ENCODE measurements at places on chromosomes 7 and 10. TPM values are rescaled to one million over a fixed set of nuclear protein-coding genes. Genes with fewer than 3 reads are reported as not detected.

GRCh38 chr7:148535217-148535616, 55.3 kb upstream of the C7orf33 start:
- DNase-seq, result peak; percentile 44

- no peak for DNase-seq
These were observed 260.8 kb downstream of the DNAJB6 start for GRCh38 chr7:157597562-157597961.

Gene IGFBP3
- 76.0 TPM for polyA plus RNA-seq

Gene OPN1SW
- polyA plus RNA-seq, result 1.4 TPM

DNA sequence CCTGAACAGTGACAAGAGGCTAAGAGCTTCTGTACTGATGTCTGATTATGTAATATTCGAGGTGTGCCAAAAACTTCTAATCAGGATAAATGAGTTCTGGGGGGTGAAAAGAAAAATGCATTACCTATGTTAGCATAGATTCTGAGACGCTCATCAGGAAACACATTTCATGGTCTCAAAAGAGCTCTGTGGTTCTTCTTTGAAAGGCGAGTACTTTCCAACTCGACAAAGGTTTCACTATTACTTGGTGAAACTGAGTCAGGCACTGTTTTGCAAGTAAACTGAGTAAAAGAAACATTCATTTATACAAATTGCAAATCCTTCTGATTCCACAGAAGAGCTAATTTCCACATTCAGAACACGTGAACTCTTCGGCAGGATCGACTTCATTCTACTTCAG, 523.2 kb downstream of the GATA3 start:
- DNase-seq, result no peak

Gene MYO3A
- polyA plus RNA-seq, result 7.0 TPM

Gene ANKRD22
- polyA plus RNA-seq, result 0.22 TPM

Gene TYSND1
- 11.9 TPM for polyA plus RNA-seq

DNA sequence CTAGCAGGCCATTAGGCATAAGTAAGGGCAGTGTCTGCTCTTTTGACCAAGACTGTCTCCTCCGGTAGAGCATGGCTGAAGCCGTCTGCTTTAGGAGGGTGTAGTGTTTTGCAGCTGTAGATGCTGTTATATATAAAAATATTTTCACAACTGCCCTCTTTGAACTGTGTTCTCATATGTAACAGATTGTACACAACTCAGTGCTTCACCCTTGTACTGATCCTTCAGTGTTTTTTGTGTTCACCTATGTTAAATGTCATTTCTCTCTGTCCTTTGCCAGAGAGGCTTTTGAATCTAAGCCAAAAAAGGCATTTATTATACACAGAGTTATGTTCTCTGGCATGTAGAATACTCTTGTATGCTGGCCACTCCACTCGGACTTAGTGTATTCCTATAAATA, 135.5 kb downstream of the BICC1 start:
- no peak for DNase-seq

DNA sequence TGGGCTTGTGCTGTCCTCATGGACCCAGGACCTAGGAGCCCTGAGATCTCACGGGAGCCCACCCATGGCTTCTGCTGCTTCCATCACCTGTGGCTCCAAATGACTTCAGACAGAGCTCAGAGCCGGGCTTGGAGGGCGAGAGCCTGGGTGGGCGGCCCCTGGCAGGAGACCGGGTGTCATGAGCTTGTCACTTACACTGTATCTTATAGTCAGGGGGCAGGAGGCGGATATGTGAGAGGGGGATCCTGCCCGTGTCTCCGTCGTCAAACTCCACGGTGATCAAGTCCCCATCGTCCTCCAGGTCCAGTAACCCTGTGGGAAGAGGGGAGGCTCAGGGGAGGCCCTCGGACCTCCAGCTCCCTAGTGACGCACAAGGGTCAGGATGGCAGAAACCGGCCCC, 33.0 kb downstream of the SLC29A4 start:
- DNase-seq, result no peak

GRCh38 chr7:28754027-28754426, 204.1 kb downstream of the TRIL start:
- no peak for DNase-seq

DNA sequence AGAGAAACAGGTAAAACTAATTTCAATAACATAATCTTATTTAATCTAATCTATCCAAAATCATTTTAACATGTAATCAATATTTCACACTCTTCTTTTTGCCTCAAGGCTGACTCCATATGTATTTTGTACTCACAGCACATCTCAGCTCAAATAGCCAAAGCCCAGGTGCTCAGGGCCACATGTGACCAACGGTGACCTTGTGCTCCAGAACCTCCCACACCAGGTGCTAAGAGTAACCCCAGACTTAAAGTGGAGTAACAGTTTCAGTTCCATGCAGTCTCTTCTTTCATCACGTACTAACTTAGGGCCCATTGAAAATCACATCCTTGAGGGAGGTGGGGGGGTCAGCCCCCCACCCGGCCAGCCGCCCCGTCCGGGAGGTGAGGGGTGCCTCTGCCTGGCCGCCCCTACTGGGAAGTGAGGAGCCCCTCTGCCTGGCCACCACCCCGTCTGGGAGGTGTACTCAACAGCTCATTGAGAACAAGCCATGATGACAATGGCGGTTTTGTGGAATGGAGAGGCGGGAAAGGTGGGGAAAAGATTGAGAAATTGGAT, 47.3 kb downstream of the NCAPG2 start:
- no peak for DNase-seq

DNA sequence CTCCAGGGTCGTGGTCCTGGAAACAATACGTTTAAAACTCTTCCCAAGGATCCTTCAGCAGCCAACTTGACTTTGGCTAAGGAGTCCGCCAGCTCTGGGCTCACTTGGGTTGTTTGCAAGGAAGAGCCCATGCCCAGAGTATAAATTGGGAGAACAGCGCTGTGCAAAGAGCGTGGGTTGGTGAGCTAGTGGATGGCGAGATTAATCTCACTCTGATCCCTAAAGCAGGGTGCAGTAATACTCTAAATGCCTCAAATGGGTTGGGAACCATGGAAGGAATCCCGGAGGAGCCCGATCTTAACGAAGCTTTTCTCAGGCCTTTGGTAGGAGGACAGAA, 495 bp upstream of the SDHAF3 start:
- DNase-seq, result no peak

DNA sequence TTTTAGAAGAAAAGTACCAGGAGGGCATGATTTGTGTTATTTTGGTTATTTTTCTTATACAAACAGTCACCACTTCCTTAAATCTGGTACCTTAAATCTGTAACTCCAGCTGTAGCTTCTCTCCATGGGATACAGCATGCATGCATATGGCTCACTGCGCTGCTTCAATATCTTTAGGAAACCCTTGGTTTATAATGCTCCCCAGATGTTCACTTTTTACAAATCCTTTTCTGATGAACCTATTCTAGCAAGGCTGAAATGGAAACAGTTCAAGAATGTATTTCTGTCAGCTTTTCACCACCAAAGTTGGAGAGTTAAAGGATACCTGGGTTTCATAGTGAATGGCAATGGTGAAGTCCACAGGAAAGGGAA, 50.9 kb downstream of the LAMB4 start:
- DNase-seq, result no peak

DNA sequence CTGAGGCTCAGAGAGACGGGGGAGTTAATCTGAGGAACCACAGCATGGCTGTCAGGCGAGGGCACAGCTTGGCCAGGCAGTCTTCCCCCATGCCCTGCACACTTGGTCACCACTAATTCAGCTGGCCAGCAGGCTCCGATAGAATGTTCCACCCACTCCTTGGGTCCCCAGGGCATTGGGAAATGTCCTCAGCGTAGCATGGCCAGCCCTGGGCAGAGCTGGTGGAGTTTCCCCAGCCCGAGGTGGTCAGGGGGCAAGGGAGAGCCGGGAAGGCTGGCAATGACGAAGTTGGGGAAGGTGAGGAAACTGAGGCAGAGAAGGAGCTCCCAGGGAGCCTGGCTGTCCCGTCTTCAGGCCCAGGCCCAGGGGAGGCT, 12.1 kb upstream of the GRIFIN start:
- no peak for DNase-seq

DNA sequence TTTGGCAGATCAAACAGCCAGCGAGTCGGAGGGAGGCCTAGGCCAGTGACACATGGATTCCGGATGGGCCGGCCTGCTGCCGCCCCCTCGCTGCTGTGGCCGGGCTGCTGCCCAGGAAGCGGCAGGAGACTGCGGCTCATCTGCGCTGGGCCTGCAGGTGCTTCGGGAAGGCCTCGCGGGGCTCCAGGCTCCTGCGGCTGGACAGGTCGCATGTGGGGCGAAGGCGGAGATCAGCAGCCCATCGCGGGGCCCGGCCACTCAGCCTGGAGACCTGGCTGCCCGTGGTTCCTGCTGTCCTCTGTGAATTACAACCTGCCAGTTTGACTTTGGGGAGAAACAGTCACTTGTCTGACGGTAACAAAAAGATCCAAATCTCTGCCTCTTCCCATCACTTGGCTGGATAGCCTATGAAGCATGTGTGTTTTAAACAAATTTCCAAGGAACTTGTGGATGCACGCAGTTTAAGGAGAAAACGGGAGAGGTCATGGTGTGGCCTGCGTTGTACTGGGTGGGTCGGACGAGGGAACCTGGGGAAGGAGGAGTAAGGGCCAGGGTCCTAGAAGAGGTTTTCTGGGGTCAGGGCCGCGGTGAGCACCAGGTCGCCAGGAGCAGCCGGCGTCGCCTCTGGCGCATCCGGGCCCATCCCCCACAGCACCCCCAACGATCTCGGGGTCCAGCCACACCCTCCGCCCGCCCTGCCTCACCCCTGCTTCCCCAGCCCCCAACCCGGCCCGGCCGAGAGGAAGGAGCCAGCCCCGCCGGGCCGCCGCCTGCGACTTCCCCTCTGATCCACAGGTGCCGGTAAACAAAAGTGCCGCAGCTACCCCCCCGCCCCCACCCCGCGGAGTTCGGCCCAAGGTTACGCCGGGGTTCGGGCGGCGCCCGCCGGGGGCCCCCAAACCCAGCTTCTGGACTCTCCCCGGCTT, 1.6 kb downstream of the SPOCK2 start:
- no peak for DNase-seq

- DNase-seq, result no peak
These were observed 32.3 kb downstream of the NOD1 start for GRCh38 chr7:30446266-30446665.

- no peak for DNase-seq
These were observed 202.3 kb downstream of the AHR start for GRCh38 chr7:17500736-17501135.

Gene ERV3-1
- polyA plus RNA-seq, result 32.2 TPM

Gene UTF1
- polyA plus RNA-seq, result not detected

DNA sequence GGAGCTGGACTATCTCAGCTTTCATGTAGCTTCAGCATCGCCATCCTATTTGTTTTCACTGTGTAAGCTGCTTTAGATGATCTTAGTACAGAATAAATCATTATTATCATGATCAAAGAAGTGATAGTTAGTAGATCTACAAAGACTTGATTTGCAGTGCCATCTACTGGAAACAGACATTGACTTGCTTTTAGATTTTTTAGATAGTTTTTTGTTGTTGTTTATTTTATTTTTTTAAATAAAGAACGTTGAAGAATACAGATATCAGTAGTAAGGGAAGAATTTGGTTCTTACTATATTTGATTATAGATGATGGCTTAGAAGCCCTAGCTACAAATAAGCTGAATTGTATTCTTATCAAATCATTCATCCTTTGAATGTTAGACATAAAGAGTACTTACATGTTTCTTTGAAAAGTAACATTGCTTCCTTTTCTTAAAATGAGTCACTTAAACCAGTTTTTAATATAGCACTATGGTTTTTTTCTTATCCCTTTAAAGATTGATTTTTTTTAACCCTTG, 6.3 kb upstream of the SFMBT2 start:
- no peak for DNase-seq

GRCh38 chr10:125231116-125231812, 70.9 kb upstream of the CTBP2 start:
- DNase-seq, result no peak

GRCh38 chr10:75107756-75108683, 3.4 kb upstream of the SAMD8 start:
- DNase-seq, result no peak

Gene CABCOCO1
- 3.1 TPM for polyA plus RNA-seq

Gene HKDC1
- polyA plus RNA-seq, result 16.0 TPM

- DNase-seq, result no peak
These were observed 45.3 kb downstream of the ZPBP start for GRCh38 chr7:50047716-50048115.

GRCh38 chr10:118042827-118043242, 3.9 kb downstream of the RAB11FIP2 start:
- no peak for DNase-seq

DNA sequence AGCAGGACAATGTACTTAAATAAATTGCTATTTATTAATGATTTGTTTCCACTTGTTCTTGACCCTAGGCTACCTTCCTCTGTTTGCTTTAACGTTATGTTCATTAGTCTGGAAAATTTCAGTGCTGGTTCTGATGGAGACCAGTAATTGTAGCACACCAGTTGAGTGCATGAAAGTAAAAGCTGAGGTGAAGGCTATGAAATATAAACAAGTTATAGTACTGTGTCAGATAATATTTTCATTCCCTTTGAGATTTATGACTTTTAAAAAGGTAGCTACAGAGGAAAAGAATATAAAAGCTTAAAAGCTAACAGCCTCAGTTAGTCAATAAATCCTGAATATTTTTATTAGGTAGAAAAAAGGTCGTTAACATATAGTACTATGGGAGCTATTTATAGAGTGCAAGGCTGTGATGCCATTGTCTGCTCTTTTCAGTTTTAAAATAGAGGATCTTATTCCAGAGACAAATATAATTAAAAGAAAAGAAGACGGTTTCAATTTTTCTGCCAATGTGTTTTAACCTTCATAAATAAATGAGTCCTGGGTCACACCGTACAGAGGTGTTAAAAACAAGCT, 351.8 kb upstream of the ETV1 start:
- no peak for DNase-seq

DNA sequence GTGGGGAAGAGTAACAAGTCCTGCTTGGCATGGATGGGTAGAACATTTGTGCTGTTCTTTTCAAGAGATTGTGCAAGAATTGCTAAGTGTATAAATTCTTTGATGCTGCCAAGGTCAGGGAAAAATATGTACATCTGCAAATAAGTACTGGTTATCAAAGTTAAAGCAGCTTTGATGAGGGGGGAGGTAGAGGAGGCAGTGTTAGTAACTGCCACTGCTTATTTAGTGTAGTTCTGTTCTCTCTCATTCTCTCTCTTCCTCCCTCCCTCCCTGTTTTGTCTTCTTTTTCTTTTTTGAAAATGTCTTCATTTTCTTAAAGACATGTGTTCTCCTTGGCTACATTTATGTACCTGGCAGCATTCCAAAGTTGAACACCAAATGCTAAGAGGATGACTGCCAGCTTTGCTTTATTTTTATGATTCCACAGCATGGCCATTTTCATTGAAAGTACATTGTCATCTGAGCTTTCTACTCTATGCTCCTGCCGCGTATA, 18.6 kb downstream of the CACNB2 start:
- no peak for DNase-seq

Gene ANKRD7
- 3.5 TPM for polyA plus RNA-seq

Gene CDK14
- 36.6 TPM for polyA plus RNA-seq

Gene BBS9
- 15.1 TPM for polyA plus RNA-seq

Gene IL2RA
- not detected for polyA plus RNA-seq

DNA sequence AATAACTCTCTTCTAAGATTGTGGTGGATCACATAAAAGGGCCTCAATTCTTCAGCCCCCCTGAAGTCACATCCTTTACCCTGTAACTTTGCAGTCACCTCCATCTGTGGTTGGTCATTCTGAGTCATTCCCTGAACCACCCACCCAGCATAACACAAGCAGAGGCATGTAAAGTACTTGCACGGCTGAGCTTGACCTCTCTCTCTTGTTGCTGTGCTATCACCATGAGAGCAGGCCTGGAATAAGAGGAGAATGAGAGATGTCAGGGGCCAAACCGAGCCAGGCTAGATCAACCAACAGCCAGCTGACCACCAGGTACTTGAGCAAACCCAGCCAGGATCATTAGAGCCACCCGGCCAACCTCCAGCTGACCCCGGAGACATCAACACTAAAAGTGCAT, 13.5 kb upstream of the STK17A start:
- no peak for DNase-seq
